ENCODE measurements at places on chromosomes 3 and 15.

DNA sequence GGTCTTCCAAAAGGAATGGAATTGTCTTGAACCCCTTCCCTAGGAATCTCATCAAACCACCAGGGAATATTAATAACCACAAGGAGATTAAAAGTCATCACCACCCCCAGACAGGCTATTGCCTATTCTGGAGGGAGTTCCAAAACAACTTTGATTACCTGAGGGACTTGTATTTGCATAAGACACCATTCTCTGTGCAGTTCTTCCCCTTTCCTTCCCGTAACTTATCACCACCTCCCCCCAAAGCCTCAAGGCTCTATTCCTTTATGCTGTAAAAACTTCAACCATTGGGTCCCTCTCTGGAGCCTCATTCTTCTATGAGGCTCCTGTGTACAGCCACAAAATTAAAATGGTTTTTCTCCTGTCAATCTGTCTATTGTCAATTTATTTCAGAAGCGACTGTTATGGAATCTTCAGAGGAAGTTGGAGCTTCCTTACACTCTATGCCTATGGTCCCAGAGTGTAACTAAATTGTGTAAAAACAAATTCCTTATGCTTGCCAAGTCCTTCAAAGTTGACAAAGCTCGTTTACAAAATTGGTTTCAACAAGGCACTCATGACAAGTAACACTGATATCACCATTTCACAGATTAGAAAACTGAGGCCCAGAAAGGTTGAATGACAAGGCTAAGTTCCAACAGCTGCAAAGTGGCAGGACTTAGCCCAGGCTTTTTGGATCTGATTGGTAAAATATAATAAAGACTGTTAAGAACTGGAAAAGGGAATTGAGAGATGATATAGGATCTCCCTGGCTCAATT, 68.3 kb upstream of the HERC1 start:
- DNase-seq = no peak

DNA sequence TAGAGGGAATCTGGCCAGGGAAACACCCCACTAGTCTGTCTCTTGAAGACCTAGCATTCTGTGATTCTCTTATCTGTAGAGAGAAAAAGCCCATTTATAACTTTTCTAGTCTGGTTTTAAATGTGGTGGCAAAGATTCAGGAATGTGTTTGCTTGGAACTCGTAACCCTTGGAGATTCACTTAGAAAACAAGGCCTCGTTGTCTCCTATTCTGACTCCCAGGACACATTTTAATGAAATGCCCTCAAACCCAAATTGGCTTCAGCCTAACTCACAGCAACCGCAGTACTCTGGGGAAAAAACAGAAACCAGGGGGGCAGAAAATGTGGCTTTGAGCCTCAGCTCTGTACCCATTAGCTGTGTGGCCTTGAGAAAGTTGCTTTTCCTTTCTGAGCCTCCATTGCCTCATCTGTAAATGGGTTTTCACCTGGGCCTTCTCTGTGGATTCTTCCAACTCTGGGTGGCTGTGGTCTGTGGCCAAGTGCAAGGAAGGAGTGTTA, 36.5 kb downstream of the RPLP1 start:
- DNase-seq = no peak

GRCh38 chr3:52311576-52312119, 4.5 kb upstream of the DNAH1 start:
- DNase-seq = no peak

DNA sequence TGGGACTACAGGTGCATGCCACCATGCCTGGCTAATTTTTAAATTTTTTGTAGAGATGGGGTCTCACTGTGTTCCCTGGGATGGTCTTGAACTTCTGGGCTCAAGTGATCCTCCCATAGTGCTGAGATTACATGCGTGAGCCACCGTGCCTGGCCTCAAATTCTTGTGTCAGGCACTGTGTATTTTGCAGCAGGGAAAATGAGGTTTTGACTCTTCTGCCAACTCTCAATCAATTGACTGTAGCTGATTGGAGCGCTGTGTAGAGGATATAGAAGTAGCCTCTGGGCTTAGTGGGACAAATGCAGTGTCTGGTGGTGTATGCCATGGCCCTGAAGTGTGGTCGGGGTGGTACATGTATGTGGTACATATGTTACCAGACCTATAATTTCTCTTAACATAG, 152.3 kb downstream of the FNDC3B start:
- DNase-seq = no peak

GRCh38 chr3:149528340-149528650, 53.8 kb downstream of the TM4SF4 start:
- DNase-seq = no peak

DNA sequence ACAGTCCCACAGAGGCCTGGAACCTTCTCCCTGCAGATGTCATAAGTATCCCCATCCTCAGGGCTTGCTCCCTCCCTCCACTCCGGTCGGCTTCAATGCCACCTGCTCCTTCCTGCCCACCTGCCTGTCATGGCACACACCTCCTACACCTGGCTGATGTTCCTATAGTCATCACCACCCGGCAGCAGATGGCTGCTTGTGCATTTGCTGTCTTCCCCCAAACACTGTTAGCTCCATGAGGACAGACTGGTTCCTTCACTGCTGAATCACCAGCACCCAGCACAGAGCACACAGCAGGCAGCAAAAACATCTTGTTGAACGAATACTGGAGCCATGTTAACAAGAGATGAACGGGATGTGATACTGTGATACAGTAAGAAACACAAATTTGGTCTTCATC, 14.8 kb downstream of the TARS3 start:
- DNase-seq = no peak

DNA sequence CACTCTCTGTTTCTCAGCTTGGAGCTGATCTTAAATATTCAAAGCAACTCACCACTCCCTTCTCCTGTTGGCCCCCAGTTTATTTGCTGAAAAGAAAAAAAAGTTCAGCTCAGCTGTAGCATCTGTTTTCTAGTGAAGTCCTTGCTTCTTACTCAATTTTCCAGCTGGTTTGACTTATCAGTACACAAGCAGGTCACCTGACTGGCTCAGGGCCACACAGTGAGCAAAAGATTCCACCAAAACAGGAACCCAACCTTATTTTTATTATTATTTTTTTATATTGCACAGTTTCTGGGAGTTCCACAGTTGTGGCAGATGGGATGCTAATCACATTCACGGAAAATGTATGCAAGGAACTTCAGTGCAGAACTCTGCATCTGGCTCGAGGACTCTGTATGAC, 390.7 kb upstream of the RGMA start:
- DNase-seq = no peak

DNA sequence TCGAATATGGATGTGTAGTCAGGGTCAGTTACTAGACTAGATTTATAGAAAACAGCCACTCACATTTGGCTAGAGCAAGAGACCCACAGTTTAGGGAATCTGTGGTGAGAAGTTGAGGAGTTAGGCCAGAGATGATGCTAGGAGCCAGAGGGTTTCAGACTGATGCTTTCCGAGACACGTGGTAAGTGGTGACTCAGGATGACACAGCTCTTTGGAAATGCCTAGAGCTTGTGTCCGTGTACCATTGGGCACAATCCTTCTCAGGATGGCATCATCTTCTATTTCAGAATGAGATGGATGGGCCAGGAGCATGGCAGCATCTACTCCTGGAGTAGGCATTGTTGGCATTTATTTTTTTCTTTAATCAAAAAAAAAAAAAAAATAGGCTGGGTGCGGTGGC, 28.5 kb downstream of the PTPRG start:
- DNase-seq = no peak

GRCh38 chr15:67072958-67073357, 7.6 kb downstream of the SMAD3 start:
- no peak for DNase-seq

DNA sequence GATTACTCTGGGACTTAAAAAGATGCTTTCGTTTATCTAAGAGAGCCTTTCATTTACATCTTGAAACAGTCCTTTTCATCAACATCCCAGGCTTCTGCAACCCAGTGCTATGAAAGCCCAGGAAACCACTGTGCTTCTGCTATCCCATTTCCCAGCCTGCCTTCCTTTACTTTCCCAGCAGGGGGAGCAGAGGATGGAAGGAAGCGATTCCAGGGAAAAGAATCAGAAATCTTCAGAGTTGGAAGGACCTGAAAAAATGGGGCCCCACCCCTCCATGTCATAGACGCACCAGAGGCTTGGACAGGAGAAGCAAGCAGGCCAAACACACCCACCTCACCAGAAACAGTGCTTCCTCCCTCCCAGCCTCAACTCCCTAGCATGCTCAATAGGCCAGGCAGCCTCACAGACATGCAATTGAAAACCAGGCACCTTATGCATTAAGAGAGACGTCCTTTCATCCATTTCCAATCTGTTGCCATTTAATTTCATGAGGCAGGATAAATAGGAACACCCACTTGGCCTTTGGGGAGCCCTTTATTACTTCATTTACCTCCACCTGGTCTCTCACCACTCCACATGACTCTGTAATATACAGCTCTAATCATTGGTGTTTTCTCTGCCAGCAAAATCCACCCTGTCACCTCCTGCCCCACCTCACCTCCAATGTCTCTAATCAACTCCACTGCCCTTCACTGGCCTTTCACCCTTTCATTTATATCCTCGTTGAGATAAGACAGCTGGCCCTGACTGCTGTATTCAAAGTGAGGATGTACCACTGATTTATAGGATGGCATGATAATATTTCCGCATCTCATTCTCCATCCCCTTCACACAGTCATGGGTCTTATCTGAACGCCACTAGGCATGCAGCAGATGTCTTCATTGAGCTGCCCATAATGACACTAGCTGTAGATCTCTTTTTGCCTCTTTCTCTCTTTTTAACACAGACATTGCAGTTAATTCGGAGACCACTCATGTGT, 583.9 kb downstream of the NTRK3 start:
- DNase-seq = no peak

DNA sequence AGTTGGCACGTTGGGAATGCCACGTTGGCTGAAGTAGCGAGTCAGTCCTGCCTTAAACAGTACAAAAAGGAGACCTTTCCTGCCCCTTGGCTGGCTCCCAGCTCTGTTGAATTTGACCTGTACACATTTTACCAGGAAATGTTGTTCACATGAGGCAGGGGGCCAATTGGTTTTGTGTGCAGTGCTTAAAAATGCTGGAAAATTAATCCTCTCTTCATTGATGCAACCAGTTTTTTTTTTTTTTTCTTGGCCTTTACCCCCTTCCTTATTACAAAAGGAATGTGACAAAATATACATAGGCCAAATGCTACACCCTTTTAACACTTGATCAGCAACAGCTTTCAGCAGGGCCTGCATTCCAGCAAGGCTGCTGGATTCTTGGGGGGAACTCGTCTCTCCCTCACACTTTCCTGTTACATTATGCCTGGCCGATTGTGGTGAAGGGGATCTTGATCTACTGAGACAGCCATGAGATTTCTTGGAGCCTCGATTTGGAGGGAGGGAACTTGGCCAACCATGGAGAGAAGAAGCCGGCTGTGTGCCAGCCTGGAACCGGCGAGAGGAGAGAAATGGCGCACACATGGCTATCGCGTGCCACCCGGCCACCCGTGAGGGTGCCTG, 93.1 kb downstream of the DNASE1L3 start:
- no peak for DNase-seq

GRCh38 chr3:36679384-36680200, 84.8 kb downstream of the DCLK3 start:
- DNase-seq = no peak

DNA sequence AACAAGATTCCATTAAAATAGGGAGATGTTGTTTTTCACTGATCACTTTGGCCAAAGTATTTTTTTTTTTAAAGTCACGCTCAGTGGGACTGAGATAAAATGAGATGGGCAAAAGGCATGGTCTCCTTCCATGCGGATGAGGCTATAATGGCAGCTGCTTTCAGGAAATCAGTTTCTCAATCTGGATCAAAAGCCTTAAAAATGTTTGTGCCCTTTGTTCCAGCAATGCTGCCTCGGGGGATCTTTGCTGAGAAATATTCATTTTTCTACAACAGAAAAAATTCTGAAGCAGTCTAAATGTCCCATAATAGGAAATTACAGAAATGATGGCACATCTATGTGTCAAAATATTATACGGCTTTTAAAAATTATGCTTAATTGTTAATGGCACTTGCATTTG, 97.2 kb downstream of the SMAD6 start:
- DNase-seq = no peak

DNA sequence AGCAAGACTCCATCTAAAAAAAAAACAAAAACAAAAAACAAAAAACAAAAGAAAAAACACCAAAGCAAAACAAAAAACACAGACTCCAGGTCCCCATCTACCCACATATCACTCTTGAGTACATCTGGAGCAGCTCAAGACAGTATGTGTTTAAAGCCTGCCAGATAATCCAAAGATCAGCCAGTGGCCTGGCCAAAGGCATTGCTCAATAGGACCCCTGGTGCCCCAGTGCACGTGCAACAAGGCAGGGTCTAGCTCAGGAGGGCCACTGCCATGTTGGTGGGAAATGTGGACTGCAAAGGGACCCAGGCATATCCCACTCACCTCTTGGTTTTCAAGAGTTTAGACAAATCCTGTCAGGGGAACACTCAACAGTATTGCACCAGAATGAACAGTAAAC, 279.5 kb downstream of the RPLP1 start:
- no peak for DNase-seq

GRCh38 chr3:15319575-15319974, 12.8 kb downstream of the SH3BP5 start:
- DNase-seq = no peak

DNA sequence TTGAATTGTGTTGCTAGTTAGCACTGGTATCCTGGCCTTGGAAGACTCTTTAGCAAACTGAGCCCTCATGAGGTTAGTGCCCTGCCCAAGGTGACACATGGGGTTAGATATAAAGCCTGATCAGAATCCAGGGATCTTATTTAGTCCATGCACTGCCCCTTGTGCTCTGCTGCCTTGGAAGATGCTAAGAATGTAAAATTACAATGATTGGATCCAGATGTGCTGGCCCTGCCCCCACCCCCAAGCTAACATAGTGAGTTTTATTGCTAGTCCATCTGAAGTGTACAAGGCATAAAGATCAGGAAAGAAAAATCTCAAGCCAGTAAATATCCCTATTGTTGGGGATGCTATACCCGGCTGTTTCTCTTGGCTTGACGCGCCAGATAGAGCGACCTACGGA, 248.1 kb upstream of the C2CD4B start:
- no peak for DNase-seq

- no peak for DNase-seq
Measured at GRCh38 chr3:133674290-133674919, 12.7 kb upstream of the TOPBP1 start.

GRCh38 chr3:141360888-141361598, 7.3 kb upstream of the ZBTB38 start:
- no peak for DNase-seq

GRCh38 chr3:28575746-28576613, 227.4 kb upstream of the AZI2 start:
- no peak for DNase-seq

DNA sequence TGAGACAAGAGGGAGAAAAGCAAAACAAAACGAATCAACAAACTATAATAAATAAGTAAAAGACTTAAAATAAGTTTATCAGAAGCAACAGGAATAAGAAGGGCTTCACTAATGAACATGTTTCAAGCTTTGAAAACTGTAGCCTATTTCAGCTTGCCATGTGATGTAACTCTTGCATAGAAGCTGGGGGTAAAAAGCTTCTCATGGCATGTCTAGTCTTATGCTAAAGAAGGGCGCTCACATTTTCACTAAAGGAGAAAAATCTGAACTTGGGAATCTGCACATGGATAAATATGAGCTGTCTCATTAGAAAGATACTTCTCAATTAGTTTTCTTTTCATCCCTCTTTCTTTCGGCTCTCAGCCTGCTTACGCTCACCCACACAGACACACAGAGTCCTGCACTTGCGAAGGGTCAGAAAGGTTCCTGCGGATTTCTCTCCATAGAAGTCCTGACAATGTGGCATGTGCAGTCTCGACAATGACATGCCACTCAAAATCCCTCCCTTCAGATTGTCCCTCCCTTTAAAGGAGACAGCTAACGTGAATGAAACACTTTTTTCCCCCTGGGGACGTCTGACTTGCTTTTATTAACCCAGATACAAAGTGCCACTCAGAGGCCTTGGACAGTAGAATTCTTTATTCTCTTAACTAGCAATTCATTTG, 568.9 kb upstream of the NR2F2 start:
- DNase-seq = no peak

Data from stimulated activated CD8-positive, alpha-beta memory T cell treated with anti-CD3 and anti-CD28 coated beads, Interleukin-15, amount 100 ng/mL, for 4 hours (primary cell).